ENCODE measurements at places on chromosomes 1 and 21.
A peak's percentile ranks its signal among the peaks of the same experiment; 100 is the strongest.

DNA sequence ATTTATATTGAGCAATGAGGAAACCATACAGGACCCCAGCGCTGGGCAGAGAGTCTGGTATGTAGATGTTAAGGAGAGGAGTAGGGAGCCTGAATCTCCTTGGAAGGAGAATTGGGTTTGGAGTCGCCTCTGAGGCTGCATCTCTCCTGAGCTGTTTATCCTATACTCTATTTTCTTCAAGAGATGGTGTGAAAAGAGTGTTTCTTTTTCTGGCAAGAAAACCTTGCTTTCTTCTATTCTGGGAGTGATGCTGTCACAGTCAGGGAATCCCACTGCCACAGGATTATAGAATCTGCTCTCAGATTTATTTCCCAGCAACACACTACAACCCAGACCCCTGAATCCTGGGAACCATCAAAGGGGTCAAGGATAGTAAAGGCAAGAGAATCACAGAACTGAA is 3.3 kb downstream of the LURAP1 start:
- DNase-seq, result no peak

GRCh38 chr1:63320022-63320721 is 2.2 kb upstream of the FOXD3 start:
- DNase-seq, result peak; percentile 60

GRCh38 chr21:31872072-31872451 is 758 bp upstream of the HUNK start:
- no peak for DNase-seq

GRCh38 chr1:145826030-145826429 is 2.0 kb downstream of the POLR3C start:
- no peak for DNase-seq

DNA sequence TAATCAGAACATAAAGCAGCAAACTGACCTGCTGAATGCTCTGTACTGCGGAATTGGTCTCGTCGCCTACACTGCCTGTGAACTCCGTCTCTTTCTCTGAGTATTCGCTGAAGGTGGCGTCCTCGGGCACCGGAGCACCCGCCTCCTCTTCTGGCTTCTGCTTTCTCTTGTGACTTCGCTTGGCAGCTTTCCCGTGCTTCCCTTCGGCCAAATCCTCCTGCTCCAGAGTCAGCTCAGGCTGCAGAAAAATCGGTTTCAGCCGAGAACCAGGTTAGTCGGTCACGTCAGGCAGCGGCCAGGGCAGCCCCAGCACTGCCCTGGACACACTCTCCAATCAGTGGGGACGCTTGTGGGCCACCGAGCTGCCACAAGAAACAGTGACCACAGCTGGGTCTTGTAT is 35.8 kb upstream of the RIPK4 start:
- DNase-seq, result no peak

Data from activated CD8-positive, alpha-beta memory T cell treated with anti-CD3 and anti-CD28 coated beads, Interleukin-2, amount 50 U/mL, for 48 hours (primary cell).